ENCODE measurements at places on chromosomes 7 and 10.

GRCh38 chr7:100840470-100841100 is 11.9 kb upstream of the SLC12A9 start:
- no peak for DNase-seq

DNA sequence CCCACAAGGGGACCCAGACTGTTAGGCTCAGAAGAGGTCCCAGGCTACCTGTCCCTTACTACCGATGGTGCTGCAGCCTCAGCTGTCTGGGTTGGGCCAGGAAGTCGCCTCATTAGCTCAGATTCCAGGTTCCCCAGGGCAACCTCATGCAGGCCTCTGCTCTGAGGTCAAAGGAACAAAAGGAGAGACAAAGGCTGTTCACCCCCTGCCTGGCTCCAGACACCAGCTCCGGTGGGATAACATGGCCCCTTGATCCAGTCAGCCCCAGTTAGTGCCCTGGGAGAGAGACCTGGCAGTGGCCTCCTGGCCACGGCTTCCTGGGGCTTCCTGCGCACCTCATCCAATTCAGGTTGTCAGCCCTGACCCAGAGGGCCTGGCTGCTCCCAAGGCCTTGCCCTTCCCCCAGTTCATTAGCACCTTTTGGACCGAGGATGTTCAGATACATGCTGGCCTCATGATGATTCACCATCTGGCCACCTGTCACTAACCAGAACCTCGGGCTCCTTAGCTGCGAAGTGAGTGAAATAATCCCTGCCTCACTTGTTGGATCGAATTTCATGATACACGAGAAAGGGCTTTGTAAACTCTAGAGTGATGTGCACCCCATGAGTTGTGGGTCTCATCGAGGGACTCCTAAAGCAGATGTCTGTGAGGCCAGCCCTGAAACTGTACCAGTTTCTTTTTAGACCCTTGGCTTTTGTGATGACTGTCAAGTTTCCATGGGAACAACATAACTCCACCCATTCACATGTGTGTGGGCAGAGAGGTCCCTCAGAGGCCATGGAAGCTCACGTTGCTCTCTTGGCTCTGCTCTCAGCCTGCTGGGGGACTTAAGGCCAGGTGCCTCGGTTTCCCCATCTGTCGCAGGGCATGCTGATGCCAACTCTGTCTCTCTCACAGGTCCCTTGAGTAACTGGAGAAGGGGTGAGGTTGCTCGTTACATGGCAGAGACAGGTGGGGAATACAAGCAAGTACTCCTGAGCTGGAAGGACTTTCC is 79.5 kb upstream of the PCBD1 start:
- no peak for DNase-seq

DNA sequence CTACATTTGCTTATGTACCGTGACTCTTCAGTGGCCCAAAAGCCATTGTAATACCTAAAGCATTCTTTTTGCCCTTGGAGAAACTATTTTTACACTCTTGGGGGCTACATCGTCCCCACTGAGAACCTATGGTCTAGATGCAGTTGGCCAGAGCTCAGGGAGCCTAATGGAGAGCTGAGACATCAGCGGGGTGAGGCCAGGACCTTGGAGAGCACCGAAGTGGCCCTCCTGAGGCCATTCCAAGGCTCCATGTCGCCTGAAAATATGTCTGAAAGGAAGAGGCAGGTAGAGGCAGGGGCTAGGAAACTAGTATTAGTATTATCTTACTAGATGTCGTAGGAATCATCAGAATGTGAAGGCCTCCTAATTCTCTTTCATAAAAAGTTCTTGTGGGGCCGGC is 4.9 kb downstream of the PKD2L1 start:
- DNase-seq, result no peak

DNA sequence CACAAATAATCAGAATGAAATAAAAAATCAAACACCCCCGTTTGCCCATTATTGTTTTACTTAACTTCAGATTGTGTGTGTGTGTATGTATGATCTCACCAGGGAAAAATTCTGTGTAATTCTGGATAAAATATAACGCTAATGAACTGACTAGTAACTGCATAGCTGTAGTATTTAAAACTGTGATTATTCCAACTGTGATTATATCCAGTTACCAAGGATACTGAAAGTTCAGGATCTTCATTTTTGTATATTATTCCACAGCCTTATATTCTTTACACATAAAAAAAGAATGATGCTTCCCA is 2.9 kb downstream of the TWIST1 start:
- DNase-seq, result no peak

DNA sequence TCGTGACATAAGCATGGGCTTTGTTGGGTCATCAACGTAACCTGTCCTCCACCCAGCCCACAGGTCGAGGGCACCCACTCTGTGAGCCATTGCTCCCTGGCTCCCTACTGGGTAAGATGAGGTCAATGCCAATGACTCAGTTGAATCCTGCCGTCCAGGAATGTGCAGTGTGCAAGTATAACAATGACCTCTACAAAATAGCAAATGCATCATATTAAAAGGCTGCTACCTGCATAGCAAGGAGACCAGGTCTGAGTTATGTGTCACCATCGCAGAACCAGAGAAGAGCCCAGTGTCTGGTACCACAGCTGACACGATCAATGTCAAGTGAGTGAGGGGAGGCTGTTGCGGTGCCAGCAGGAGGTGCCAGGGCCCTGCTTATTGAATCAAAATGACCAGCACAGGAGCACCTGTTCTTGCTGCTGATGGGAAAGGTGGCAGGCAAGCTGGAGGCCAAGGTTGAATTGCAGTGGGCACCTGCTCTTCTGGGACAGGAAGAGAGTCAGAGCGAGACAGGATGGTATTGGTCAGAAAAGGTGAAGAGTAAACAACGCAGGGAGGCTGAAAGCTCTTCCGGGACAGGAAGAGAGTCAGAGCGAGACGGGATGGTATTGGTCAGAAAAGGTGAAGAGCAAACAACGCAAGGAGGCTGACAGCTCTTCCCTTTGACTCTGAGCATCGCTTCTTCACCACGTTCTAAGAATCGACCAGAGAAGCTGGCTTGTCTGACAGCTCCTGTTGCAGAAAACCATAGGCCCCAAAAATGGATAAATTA is 108.7 kb upstream of the ADAM12 start:
- no peak for DNase-seq

DNA sequence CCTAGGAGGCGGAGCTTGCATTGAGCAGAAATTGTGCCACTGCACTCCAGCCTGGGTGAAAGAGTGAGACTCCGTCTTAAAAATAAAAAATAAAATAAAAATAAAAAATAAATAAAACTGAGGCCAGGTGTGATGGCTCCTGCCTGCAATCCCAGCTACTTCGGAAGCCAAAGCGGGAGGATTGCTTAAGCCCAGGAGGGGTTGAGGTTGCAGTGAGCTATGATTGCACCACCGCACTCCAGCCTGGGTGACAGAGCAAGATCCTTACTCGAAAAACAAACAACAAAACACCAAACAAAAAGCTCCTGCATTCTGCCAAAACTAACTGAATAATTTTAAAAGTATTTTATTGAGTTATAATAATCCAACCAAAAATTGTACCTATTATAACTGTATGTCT is 36.2 kb downstream of the AGAP4 start:
- DNase-seq, result no peak

DNA sequence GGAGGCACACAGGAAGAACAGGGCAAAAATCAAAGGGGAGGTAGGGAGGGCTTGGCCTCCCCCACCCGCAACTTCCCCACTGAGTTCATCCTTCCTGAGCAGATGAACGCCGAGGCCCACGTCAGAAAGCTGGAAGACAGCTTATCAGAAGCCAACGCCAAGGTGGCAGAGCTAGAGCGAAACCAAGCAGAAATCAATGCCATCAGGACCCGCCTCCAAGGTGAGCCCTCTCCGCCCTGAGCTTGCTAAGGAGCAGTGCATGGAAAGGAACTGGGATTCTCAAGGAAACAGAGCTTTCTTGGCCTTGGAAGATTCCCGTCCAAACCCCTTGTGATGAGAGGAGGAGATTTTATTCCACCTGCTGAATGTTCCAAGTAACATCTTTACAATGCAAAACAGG is 16.5 kb downstream of the MYH16 start:
- DNase-seq, result no peak

GRCh38 chr7:81098213-81098612 is 179.4 kb upstream of the SEMA3C start:
- no peak for DNase-seq

DNA sequence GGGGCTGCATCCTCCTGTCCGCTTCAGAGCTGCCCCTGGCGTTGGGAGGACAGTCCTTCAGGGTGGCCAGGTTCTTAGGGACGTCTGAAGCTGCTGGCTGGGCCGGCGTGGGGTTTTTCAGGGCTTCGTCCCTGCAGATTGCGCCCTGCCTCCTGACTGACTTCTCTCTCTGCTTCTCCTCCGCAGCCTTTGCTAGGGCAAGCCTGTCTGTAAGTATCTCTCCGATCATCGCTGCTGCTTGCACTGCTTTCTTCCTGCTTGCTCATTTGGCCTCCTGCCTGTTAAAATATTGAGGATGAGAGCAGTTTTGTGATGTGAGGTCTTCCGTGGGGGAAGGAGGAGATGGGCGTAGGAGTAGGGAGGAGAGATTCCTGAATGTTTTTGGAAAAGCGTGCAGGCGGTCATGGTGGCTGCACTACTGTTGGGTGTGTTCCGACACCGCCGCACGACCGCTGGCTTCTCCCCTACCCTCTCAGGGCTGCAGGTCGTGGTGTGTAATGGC is 25.3 kb downstream of the PFKFB3 start:
- no peak for DNase-seq

DNA sequence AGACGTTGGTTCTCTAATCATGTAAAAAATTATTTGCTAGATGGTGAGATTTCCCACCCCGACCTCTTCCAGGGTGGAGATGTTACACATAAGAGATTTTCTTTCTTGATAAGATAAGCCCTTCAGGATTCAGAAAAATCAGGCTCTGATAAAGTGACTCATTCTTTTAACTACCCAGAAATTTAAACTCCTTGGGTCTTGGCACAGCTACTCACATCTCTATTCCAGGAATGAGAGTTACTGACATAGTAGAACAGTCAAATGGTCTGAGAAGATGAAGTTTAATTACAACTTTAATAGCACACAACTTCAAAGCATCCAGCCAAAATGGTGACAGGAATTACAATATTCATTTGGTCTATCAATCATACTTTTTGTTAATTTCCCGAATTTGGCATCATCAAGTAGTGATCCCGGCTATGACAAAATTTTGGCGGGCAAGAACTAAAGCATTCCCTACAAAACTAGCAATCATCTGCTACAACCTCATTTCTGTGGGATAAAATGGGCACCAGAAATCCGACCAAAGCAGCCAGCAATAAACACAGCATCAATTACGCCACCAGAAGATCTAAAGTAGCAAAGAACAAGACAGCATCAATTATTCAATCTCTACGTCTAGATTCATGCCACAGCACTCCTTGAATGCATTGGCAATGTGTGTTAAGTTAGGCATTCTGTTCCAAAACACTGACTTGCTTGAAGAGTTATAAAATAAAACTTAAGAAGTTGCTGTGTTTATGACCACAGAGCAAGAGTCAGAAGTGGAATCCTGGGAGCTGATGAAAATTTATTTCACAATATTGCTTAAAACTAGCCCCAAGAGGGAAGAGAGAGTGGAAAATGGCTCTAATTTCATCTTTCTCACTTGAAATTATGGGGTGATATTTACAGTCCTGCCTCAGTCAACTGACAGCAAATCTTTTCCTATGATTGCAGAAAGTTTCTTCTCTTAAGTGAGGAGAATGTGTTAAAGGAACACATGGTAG is 565.7 kb upstream of the ANKRD30A start:
- DNase-seq, result no peak

DNA sequence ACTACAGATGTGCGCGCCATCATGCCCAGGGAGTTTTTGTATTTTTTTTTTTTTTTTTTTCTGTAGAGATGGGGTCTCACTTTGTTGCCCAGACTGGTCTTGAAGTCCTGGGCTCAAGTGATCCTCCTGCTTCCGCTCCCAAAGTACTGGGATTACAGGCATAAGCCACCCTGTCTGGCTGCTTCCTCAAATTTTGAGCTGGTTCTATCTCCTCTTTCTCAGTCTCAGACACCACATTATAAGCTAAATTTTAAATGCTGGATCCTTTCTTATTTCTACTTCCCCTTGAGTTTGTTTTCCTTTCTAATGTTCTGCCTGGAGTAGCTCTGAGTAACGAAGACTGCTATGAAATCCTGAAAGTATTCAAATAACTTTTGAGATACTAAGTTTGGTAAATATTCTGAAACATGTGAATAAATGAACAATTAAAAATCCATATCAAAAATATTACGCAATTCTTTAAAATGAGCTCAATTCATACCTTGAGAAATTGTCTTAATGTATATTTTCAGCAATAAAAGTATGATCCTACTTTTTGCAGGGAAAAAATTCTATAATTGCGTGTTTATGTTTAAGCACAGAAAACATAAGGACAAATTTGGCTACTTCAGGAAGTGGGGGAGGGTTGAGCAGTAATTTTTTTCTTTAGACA is 15.0 kb downstream of the TCAF1 start:
- DNase-seq, result no peak

DNA sequence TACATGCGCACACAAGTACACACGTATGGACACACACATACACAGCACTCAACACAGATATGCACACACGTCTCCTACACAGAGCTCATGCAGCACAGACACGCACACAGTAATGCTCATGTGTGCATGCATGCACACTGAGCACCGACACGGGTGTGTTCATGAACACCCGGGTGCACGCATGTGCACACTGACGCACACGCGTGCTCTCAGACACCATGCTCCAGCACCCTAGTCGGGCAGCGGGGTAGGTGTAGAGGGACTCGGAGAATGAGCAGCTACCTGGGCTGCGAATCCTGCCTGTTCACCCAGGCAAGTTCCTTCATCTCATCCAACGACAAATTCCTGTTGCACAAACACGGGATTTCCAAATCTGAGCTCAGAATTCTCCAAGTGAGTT is 184.7 kb downstream of the MAD1L1 start:
- no peak for DNase-seq

- no peak for DNase-seq
Observed at GRCh38 chr7:117250801-117251200, 72.1 kb downstream of the WNT2 start.

DNA sequence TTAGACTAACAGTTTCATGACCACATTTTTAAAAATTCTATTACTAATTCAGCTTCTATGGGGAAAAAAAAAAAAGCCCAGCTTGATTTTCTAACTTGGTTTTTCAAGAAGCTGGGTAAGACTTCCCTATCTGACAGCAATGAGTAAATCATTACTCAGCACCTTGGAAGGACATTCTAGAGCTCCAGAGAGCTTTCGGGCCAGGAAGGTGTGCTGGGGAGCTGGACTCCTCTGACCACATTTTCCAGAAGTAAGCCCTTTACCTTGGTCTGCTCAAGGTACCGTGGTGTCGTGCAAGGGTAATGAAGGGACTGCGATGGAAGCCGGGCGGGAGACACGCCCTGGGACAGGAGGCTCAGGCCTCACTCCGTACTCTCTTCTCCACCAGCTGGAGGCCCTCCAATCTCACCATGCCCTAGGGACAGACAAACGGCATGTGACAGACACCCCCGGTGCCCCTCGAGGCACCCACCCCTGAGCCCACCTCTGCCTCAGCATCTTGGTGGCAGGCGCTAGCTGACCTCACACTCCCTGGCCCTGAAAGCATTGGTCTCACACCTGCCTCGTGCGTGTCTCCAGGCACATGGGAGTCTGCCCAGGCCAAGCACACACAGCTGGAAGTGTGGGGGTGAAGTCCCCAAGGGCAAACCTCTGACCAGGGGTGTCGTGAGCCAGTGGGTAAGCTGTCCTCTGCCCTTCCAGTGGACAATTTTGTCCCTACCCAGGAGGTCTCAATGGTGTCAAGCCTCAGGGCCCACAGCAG is 152.1 kb downstream of the OAT start:
- DNase-seq, result no peak

All from Ammon's horn (tissue), 1 donor.